ENCODE measurements at places on chromosomes 12 and 14.
A peak's percentile ranks its signal among the peaks of the same experiment; 100 is the strongest.

DNA sequence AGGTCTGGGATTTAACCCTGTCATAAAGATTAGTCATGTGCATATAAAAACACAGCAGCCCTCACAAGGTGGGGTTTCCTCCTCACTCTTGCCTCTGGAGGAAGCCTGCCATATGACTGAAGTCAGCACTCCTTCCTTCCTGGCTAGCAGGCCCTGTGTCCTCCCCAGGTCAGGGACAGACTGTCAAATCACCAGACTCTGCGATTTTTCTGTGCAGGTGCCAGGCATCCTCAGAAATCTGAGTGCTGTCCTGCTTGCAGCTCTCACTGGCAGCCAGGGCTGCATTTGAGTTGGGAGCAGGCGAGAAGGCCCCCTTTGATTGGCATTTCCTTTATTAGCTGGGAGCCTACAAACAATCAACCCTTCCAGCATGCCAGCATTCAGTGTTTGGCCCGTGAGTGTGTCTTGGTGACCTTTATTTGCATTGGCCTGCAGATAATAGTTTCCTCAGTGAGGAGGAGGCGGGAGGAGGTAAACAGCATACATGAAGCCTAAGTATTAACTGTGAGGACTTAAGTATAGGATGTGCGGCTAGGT lies 183.8 kb upstream of the ARHGAP5 start:
- peak; percentile 27 for DNase-seq

- no peak for DNase-seq
Observed at GRCh38 chr14:38208618-38209562, 1.2 kb downstream of the SSTR1 start.

GRCh38 chr12:30840715-30841114 lies 85.8 kb upstream of the TSPAN11 start:
- no peak for DNase-seq

DNA sequence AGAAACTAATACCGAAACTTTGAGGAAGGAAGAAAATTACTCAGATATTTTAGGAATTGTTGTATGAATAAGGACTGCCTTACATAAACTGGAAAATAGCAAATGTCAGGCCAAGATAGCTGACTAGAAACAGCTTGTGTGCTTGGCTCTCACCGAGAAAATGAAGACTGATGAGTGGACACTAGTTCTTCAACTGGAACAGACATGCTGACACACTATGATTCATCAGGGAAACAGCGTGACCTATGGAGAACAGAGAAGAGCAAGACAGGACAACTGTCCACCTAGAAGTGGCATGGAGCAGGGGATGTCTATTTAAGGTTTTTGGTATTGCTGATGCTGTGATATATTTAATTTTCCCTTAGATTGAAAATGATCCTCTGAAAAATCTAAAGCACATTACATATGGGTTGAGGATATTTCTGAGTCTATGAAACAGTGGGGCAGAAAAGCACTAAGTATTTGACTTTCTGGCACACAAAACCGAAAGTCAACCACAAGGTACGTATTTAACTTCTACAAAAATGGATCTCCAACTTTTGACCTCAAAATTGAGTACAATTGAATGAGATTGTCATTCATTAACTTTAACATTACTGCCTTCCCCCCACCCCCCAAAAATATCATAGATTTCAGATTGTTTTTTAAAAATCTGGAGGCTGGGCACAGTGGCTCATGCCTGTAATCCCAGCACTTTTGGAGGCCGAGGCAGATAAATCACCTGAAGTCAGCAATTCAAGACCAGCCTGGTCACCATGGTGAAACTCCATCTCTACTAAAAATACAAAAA lies 863.2 kb downstream of the LRFN5 start:
- DNase-seq: no peak

DNA sequence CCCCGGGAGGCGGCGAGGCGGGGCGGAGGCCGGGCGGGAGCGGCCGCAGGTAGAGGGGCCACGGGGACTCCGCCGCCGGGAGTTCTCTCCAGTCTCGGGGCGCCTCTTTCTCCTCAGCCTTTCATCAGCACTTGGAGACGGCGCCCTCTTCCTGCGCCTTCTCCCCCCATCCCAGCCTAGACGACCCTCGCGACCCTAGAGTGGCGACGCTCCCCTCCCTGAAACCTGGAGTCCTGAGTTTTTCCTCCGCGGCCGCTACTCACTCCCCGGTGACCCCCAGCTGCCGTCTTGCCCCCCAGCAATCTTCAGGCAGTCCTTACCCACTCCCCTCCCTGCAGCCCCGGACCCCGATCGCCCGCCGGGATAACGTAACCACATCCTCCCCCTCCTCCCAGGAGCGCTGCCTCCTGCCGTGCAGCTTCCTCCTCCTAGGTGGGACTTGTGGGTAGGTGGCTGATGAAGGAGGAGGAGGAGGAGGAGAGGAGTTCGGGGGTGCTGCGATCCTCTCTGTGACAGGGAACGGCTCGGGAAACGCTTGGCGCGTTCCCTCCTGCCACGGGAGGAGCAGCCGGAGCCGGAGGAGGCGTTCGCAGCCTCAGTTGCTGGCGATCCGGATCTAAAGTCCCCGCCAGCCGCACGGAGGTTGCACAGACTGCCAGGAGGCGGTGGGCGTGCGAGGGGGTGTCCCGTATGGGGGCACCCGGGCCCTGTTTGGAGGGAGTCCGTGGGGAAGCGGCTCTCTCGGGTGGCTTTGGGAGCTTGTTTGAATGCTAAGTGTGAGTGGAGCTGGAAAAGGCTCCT lies 891 bp downstream of the PLEKHA5 start:
- peak; percentile 41 for DNase-seq

DNA sequence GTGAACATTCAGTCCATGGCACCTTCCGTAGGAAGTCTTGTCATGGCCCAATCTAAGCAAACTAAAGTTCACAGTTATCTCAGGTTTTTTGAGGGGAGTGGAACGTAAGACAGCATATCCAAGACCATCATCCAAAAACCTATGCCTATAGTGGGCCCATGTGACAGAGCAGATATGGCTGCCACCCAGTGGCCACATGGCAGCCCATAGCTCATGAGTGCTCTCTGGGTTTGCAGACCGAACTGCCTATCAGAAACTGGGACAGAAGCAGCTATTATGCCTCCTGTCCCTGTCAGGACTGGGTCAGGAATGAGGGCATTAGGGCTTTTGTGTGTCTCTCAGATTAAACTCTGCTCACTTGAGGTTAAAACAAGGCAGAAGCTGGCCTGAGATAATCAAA lies 503.7 kb downstream of the NRXN3 start:
- DNase-seq: no peak

- no peak for DNase-seq
Observed at GRCh38 chr12:4168036-4168435, 105.5 kb upstream of the CCND2 start.

- DNase-seq: no peak
Observed at GRCh38 chr12:105113094-105113493, 5.6 kb downstream of the WASHC4 start.

GRCh38 chr12:54749191-54749818 lies 101.1 kb upstream of the DCD start:
- no peak for DNase-seq
